ENCODE measurements at places on chromosomes 3 and 15. TPM values are rescaled to one million over a fixed set of nuclear protein-coding genes. Genes with fewer than 3 reads are reported as not detected.
A peak's percentile ranks its signal among the peaks of the same experiment; 100 is the strongest.

The NCBP2 gene
- total RNA-seq, result 107 TPM

DNA sequence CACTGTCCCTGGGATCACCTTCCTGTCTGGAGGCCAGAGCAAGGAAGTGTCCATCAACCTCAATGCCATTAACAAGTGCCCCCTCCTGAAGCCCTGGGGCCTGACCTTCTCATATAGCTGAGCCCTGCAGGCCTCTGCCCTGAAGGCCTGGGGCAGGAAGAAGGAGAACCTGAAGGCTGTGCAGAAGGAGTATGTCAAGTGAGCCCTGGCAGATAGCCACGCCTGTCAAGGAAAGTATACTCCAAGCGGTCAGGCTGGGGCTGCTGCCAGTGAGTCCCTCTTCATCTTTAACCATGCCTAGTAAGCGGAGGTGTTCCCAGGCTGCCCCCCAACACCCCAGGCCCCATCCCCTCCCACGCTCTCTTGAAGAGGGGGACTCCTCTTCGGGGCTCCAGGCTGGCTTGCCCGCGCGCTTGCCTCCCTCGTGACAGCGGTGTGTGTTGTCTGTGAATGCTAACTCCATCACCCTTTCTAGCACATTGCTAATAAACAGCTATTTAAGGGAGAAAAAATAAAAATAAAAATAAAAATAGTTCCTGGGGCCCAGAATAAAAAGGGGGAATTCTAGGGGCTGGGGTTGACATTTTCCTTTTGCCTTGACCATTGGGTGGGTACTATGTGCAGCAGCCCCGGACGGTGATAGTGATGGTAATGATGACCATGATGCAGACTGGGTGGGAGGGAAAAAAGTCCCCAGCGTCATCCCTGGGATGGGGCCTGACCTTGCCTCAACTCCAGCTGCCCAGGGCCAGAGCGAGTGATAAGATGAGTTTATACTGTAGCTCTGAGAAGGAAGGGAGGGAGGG is 3.3 kb upstream of the ALAS1 start:
- peaks cover 25% of the 10 kb centered on the region for H3K4me1 ChIP-seq
- no peaks in the 10 kb centered on the region for H3K27me3 ChIP-seq
- no peak overlapping the region for H3K4me3 ChIP-seq
- no peak overlapping the region for H3K27ac ChIP-seq
- DNase-seq, result no peak
- H3K36me3 ChIP-seq, result peaks cover 5% of the 10 kb centered on the region

DNA sequence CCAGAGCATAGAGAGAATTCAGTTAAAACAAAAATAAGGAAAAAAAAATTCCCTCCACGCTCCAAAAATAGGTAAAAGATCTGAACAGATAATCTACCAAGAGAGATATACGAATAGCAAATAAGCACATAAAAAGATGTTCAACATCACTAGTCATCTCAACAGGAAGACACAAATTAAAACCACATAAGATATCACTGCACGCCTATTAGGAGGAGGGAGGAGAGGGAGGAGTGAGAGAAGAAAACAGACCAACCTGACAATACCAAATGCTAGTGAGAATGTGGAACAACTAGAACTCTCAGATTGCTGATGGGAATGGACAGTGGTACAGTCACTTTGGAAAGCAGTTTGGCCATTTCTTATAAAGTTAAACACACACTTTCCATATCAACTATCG is 212.5 kb downstream of the FMN1 start:
- H3K4me3 ChIP-seq, result no peak overlapping the region
- H3K27ac ChIP-seq, result no peak overlapping the region

The ATP13A4 gene
- total RNA-seq, result 1.1 TPM

DNA sequence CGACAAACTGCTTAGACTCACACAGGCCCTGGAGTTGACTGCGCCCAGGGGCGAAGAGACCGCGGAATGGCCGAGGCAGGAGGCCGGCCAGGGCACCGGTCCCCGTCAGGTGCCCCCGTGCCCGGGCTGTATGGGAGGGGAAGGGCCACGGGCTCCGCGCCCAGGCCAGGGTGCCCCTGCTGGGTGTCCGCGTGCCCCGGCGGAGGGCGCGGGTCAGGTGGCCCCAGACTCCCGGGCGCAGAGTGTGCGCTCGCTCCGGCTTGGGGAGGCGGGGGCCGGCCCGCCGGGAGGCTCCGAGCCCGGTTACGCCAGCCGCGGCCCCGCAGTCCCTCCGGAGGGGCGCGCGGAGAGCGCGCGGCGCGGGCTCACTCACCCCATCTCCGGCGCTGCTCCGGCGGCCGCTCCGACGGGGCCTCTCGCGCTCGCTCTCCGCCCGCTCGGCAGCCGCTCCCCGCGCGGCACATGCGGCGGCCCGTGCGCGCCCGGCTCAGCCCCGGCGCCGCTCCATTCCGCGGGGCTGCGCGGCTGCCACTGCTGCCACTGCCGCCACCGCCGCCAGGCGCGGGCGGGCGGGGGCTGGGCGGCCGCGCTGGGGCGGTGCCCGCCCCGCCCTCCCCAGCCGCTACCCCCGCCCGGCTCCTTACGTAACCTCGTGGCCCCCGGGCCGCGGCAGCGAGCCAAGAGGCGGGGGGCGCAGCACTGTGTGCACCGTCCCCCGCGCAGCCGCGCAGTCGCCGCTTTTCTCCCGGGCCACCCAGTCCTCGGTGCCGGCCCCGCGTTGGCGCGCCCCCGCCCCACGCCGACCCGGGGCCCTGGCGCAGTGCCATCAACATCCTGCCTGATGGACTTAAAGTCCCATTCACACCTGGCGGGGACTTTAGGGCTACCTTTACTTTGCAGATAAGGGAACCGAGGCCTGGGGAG is at the start of gene HOMER2:
HOMER2 (minus strand) TSS at position 563 of the 924 bp plus-strand sequence; CDS start at position 378, 185 bp downstream.
- H3K27ac ChIP-seq, result peak within 1 kb of the TSS; percentile 65
- peak within 1 kb of the TSS; percentile 67 for H3K4me3 ChIP-seq
- H3K27me3 ChIP-seq, result peaks cover 9% of the 10 kb centered on the region
- H3K36me3 ChIP-seq, result no peaks in the 10 kb centered on the region
- peaks cover 2% of the 10 kb centered on the region for H3K4me1 ChIP-seq
- peak; percentile 35 for DNase-seq

DNA sequence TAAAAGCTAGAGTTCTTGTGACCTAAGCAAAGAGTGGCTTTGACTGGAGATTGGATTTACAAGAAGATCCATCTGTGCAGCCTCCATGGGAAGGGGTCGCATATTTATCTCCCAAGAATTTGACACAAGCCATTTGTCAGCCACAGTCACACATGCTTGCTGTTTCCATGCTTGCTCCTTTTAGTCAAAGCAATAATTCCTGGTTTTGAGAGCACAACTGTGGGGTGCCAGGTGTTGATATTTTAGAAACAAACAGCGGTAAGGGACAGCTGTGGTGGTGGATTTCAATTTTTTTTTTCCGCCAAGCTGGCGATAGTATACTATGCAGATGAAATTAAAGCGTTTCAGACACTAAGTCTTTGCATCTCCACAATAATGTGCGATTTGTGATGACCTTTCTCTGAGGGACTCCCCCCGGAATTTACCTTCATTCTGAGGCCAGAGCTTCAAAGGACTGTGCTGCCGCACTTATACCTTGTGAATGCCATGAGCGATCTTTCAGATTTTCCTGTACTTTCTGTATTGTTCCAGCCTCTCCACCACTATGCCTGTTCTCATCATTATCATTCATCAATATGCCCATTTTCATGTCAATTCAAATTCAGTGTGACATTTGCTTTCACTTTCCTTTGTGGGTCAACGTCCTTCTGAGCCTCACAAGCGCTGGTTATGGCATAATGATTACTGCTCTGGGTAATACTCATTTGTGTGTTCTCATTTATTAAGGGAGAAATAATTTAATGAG is 108.2 kb upstream of the KBTBD8 start:
- H3K27ac ChIP-seq, result no peak overlapping the region
- H3K4me1 ChIP-seq, result no peaks in the 10 kb centered on the region
- DNase-seq, result no peak
- peaks cover 8% of the 10 kb centered on the region for H3K27me3 ChIP-seq
- no peaks in the 10 kb centered on the region for H3K36me3 ChIP-seq

DNA sequence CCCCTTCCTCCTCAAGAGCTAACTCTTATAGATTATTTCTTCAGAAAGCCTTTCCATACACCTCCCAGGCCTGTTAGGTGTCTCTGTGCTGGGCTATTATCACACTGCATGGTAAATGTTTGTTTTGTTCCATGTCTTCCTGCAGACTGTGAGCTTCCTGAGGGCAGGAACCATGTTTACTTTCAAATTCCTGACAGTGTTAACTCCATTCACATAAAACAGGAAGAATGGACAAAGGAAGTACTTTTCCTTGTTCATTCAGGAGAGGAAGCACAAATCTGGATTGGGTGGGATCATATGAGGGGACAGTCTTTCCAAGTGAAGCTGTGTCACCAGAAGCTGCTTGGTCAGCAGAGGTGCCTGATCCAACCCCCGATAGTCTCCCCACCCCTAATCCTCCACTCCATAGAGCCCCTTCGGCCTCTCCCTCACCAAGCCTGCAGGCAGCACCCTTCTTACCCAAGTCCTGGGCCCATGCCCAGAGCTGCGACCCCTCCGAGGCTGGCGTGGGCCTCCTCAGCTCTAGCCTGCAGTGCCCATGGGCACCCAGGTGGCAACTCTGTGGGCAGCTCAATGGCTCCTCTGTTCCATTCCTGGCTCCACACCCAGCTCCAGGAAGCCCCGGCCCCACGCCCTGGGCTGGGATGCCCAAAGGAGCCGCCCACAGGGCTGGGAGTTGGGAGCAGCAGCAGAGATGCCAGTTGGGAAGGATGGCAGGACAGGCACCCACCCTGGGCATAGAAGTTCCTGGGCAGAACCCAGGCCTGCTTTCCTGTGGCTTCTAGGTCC is 6.9 kb downstream of the SHF start:
- H3K36me3 ChIP-seq, result peaks cover 10% of the 10 kb centered on the region
- H3K4me1 ChIP-seq, result peaks cover 22% of the 10 kb centered on the region
- DNase-seq, result no peak
- H3K27ac ChIP-seq, result no peak overlapping the region
- H3K4me3 ChIP-seq, result no peak overlapping the region

The ST6GAL1 gene
- total RNA-seq, result 86.6 TPM

DNA sequence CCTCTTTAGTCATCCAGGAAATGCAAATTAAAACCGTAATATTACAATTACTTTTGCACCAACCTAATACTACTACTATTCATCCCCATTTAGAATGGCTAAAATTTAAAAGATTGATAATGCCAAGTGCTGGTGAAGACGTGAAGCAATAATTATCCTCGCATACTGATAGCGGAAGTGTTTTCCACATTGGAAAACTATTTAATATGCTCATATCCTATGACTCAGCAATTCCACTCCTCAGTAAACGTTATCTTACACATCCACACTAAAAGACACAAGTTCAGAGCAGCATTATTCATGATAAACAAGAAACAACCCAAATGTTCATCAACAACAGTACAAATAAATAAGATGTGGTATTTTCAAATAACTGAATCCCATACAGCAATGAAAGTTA is 70.6 kb downstream of the VPS13C start:
- H3K27me3 ChIP-seq, result no peaks in the 10 kb centered on the region
- peaks cover 5% of the 10 kb centered on the region for H3K4me1 ChIP-seq
- DNase-seq, result no peak
- no peak overlapping the region for H3K27ac ChIP-seq
- H3K4me3 ChIP-seq, result no peak overlapping the region

DNA sequence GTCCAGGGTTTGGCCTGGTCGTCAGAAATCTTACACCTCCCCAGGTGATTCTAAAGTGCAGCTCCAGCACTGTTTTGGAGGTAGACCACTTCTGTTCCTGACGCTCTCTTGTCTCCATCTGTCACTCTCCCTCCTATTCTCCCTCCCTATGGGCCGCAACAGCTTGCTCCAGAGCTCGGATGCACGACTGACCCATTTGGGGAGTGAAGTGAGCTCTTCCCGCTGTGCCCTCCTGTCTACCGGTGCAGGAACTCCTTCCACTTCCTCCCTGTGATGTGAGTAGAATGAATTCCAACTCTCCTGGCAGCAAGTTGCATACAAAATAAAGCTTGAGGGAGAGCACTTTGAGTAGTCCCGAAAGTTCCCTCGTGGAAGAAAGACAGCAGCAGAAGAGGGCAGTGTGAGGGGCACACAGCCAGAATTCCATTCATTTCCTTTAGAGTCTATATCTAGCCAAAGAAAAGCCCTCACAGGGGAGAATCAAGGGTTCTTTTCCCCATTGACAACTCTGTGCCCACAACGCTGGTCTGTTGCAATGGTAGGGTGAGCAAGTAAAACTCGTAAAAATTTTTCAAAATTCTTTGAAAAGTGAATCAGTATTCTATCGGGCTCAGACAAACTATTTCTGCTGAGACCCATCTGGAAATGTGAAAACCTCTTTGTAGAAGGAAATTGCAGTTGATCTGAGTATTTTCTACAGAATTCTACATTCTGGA is 39.9 kb upstream of the BDH1 start:
- no peaks in the 10 kb centered on the region for H3K27me3 ChIP-seq
- H3K4me3 ChIP-seq, result no peak overlapping the region
- H3K4me1 ChIP-seq, result peaks cover 4% of the 10 kb centered on the region
- no peak for DNase-seq

DNA sequence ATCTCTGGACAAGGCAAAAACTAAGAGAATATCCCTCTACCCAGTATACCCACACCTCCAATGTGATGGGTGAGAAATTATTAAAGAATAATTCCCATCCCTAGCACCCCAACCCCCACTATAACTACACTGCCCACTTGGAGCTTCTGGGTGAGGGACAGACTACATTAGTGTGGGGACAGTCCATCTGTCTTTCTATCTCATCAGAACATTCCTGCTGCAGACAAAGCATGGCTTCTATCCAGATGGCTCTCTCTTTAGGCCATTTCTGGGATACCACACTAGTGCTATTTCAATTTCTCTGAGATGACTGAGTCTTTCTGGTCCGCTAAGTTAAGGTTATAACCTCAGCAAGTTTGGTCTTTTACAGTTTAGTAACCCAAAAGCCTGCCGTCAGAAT is 6.6 kb downstream of the CSNK1G1 start:
- peaks cover 17% of the 10 kb centered on the region for H3K36me3 ChIP-seq
- no peaks in the 10 kb centered on the region for H3K27me3 ChIP-seq
- no peak overlapping the region for H3K4me3 ChIP-seq
- H3K4me1 ChIP-seq, result peaks cover 11% of the 10 kb centered on the region
- no peak for DNase-seq

The TTLL13 gene
- total RNA-seq, result 0.39 TPM

- no peak for DNase-seq
- H3K27ac ChIP-seq, result no peak overlapping the region
- H3K4me1 ChIP-seq, result no peaks in the 10 kb centered on the region
- no peak overlapping the region for H3K4me3 ChIP-seq
Observed at GRCh38 chr15:23073890-23074646, 34.7 kb upstream of the TUBGCP5 start.

DNA sequence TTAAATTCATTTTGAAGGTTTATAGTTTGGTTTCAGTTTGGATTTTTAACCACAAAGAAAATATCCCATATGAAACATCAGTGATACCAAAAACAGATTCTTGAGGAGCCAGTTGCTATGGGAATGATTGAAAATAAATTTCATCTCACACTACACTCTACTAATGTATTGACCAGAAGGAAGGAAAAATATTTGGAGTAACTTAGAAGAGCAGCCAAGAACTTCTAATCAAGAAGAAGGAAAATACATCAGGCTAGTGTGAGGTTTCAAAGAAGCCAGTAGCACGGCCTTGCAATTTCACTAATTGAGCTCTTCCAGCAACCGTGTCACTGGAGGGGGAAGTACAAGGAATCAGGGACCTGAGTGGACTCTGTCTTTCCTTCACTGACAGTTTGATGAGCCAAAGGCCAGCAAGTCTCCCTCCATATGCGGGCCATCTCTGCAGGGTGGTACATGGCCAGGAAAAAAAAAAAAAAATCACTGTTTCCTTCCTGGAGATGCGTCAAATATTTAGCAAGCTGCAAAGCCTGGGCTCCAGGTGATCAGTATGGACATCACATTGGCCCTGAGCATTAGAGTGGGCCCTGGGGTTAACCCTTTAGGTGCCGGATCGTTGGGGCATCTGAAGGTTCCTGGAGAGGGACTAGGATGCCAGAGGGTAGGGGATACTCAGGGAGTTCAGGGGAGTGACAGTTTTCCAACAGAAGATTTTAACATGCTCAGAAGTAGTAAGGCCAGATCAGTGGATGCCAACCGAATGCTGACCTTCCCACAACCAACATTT is 37.1 kb downstream of the SLC12A8 start:
- no peaks in the 10 kb centered on the region for H3K27me3 ChIP-seq
- no peak overlapping the region for H3K27ac ChIP-seq
- H3K4me1 ChIP-seq, result no peaks in the 10 kb centered on the region
- DNase-seq, result no peak
